ENCODE measurements at places on chromosomes 4 and X.

- DNase-seq = no peak
Measured at GRCh38 chr4:141913928-141914327, 277.5 kb downstream of the IL15 start.

GRCh38 chr4:22238742-22239141 is 277.1 kb downstream of the ADGRA3 start:
- no peak for DNase-seq

DNA sequence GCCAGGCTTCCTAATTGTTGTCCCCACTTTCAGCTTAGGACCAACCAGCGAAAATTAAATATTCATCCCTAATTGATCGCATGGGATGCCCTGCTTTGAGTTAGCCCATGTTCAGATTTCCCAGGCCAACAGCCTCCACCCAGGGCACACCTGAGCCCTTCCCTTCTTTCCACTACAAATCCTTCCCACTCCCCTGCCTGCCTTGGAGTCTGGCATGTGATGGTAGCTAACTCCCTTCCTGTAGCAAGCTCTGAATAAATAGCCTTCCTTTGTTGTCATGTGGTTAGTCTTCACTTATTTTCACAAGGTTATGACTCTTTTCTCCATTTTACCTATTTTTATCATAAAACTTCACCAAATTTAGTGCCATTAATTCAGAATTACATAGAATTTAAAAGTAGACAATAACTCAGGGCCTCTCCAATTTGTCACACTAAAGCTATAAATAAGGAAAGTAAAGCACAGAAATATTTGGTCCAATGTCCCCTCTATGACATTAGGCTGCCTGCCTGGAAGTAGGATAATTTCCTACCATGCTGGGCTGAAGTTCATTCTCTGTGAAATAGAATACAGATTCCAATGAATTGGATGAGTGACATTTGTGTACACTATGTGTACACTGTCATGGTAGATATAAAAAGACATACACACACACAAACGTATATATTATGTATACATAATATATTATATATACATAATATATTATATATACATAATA is 166.4 kb upstream of the CPEB2 start:
- DNase-seq = no peak

- DNase-seq = no peak
Measured at GRCh38 chr4:67996127-67996526, 32.8 kb upstream of the TMPRSS11A start.

- DNase-seq = no peak
Measured at GRCh38 chr4:104989371-104989770, 157.3 kb upstream of the TET2 start.

DNA sequence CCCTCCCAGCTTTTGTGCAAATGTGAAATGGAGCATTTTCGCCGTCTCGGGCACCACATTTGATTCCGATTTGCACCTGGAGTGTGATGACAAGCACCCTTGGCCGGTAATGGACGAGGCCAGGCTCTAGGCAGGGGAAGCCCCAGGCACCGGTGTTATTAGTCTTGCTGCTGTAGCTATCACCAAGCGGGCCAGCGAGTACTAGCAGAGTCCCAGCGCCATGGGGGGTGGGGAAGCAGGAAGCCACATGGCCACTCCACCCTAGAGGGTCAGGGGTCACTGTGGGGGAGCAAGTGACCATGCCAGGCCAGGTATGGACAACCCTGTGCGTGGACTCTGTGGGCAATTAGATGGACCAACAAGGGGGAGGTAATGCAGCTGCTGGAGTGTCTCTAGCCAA is 88.8 kb downstream of the CPZ start:
- DNase-seq = no peak

GRCh38 chr4:30939069-30939468 is 218.9 kb downstream of the PCDH7 start:
- no peak for DNase-seq

DNA sequence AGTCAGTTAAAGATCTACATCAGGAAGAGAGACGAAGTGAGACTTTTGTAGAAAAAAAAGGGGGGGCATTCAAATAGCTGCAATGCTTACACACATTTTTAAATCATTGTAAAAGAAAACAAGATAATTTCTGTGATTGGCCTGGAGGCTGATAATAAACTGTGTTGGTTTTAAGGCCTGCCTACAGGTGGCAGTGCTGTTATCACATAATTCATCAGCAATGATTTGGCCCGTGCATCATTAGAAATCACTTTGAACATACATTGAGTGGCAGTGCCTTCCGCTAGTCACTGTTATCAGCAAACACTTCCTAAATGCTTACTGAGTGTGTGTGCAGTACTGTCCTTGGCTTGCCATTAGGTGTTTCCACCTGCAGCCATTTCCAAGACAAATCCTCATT is 831.9 kb downstream of the TRIML1 start:
- DNase-seq = no peak

- DNase-seq = no peak
Measured at GRCh38 chr4:184843984-184844554, 18.3 kb upstream of the ACSL1 start.

- no peak for DNase-seq
Measured at GRCh38 chrX:3166670-3167455, 125.6 kb downstream of the ARSF start.

DNA sequence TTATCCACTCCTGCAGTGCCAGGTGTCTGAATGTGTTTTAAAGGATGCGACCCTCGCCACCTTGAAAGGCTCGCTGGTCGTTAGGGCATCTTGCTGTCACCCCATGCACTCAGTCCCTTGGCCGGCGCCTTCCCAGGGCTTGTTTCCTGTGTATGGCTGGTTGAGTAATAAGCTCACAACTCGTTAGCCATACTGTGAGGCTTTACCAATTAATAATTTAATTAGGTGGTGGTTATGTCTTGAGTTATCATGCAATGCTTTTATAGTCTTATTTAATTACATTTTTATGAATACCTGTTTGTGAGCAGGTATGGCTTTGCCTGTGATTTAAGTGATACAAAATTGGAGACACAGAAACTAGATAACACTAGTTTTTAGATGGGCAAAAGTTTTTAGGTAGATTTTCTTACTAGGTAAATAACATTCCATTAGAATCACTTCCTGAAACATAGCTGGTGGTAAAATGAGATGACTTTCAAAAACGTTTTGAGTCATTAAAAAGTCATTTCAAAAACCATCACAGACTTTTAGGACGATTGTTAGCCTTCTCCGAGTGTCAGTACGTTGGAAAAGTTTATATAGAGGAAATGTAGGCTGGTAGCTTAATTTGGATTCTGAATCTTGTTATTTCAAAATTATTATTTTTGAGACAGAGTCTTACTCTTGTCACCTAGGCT is 18.2 kb downstream of the PTTG2 start:
- peak; percentile 12 for DNase-seq

DNA sequence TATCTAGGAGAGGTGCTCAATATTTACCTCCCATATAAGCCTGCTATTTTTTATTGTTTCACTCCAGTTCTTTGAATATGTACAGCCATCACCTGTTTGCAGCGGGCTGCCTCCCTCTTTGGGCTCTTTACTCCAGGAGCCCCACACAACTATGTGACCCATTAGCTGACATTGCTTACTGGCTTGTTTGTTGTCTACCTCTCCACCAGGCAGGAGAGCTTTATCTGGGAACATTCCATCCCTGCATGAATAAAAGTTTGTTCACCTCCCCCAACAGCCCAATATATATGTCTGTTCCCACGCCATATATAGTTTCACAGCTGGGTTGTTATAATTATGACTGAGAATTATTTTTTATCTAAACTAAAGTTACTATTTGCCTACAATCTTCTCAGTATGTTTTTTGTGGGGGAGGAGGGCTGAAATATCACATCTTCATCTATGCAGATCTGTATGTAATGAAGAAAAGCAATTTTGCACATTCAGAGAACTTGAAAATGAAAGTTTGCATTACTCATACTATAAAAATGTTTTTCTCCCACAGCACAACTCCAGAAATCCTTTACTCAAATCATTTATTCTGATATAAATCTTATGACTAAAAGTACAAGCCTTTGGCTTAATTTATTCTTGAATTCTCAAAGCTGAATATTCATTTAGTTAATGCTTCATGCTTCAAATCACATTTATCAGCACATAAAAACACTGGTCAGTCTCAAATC is 61.2 kb upstream of the DAPP1 start:
- DNase-seq = no peak

- no peak for DNase-seq
Measured at GRCh38 chrX:37854148-37854547, 6.8 kb upstream of the DYNLT3 start.

GRCh38 chr4:155684892-155685541 is 18.4 kb downstream of the GUCY1A1 start:
- no peak for DNase-seq

DNA sequence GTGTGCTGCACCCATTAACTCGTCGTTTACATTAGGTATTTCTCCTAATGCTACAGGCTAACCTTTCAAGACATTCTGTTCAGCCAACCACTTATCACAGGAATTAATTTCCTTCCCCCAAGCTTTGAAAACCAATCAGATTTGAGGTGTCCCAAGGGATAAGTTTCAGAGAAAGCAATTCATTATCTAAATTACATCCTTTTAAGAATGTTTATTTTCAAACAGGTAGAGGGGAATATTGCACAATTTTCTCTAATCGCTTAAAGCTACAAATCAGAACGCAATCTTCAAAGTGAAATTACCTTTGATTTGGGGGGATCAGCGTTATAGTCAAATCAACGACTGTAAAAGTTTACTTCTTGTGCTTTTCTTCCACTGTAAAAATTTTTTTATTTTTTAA is 1.6 kb downstream of the CLOCK start:
- no peak for DNase-seq

DNA sequence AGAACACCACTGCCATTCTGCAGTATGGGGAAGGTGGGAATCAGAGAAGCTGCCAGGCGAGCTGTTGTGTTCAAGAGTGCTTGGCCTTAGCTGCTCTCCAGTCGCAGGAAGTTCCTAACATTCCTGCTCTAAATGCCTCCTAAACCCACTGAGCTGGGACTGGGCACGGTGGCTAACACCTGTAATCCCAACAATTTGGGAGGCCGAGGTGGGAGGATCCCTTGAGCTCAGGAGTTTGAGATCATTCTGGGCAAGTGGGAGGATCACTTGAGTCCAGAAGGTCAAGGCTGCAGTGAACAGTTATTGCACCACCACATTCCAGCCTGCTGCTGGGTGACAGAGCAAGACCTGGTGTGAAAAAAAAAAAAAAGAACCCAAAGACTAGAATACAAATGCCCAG is 690.3 kb upstream of the FAM241A start:
- DNase-seq = no peak

- DNase-seq = no peak
Measured at GRCh38 chr4:62170235-62170634, 970.1 kb downstream of the ADGRL3 start.

DNA sequence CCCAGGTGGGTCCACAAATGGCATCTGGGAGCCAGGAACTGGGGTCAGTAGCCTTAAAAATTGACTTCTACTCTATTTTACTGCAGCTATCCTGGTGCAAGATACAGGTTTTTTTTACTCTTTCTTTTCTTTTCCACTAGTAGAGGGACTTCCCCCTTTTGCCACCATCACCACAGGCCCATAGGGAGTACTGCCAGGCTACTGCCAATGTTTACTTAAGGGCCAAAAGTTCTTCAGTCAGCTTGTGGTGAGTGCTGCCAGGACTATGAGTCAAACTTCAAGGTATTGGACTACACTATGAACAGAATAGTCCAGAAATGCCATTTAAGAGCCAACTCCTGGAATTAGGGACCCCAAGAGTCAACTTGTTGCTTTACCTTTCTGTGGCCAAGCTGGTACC is 94.7 kb downstream of the EDA2R start:
- no peak for DNase-seq

- no peak for DNase-seq
Measured at GRCh38 chr4:161696944-161697343, 466.9 kb downstream of the FSTL5 start.

- peak; percentile 60 for DNase-seq
Measured at GRCh38 chr4:184310171-184310567, 92.5 kb upstream of the ENPP6 start.

DNA sequence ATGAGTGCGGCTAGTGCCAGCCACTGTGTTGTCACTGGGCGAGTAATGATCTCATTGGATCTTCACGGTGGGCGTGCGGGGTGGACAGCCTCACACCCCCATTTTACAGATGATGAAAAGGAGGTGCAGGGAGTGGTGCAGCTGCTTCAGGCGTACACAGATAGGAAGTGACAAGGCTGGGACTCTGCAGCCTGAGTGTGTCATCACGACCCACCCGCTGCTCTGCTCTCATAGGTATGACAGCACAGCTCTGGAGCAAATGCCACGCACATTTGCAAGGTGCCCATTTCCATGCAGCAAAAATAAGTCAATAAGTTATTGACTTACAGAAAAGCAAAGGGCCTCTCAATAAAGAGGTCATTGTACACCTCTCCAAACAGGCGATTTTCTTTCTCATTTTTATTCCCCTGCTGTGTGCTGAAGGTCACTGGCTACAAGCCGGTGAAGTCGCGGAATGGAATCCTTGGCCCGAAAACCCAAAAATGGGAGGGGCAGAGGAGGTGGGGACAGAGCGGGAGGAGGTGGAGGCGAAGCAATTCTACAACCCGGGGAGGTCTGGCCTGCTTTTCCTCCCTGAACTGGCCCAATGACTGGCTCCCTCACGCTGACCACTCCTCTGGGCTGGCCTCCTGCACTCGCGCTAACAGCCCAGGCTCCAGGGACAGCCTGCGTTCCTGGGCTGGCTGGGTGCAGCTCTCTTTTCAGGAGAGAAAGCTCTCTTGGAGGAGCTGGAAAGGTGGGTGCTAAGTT is at the start of gene SOD3:
Gene SOD3, plus strand, starts transcription at position 658 of the 750 bp plus-strand sequence. CDS start 3,949 bp downstream, outside the sequence.
- DNase-seq = no peak

DNA sequence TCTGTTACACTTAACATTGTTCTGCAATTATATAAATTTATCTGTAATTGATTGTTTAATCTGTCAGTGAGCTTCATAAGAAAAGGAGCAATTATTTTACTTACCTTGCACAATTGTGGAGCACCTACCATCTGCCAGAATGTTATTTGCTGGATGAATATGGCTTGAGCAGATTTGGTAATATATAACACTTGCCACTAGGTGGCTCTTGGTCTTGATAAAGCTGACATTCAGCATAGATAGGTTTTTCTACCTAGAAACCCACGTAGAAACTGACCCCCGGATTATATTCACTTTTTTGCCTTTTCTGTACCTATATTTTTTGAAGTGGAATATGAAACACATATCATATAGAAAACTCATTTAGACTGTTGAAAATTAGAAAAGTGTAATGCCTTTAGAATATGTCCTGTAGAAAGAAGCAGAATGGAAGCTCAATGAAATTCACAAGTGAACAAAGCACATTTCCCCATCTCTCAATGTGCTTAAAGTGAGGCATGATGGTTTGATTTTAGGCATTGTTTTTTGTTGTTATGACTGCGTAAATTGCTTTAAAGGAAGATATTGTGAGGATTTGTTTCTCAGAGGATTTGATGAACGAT is 9.5 kb downstream of the RBPJ start:
- peak; percentile 5 for DNase-seq

DNA sequence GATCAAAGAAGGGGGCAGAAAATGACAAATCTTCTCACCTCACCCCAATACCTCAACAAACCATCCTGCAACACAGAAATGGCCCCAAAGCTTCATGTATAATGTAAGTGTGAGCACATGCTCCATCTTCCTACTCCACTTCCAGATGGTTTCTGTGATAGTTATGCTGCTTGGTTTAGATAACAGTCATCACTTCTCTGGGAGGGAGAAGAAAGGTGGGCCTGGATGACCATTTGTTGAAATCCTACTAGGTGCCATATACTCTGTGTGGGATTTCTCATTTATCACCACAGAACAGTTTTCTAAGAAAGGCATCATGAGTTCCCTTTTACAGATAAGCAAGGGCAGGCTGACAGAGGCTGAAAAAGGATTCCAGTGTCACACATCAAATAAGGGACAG is 31.3 kb upstream of the NXF3 start:
- DNase-seq = no peak

All from CD4-positive, alpha-beta T cell treated with Interleukin-1 beta for 1 hour (primary cell).